ENCODE measurements at places on chromosomes 4 and X.
A peak's percentile ranks its signal among the peaks of the same experiment; 100 is the strongest.

- no peak for DNase-seq
Observed at GRCh38 chr4:161321706-161322105, 842.1 kb downstream of the FSTL5 start.

DNA sequence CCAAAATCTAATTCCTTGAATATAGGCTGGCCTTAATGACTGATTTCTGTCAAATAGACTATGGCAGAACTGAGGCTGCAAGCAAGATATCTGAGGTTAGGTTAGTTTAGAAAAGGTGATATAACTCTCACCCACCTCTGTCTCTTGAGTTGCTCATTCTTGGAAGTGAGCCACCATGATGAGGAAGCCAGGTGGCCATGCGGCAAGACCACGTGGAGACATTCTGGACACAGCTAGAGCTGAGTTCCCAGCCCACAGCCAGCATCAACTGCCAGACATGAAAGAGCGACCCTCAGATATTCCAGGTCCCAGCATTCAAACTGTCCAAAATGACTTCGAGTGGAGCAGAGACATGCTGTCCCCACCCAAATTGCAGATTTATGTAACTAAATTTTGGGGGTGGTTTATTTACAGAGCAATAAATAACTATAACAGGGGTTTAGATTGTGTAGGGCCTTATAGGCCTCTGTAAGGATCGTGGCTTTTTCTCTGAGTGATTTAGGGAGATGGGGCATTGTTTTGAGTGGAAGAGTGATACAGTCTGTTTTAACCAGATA, 33.7 kb downstream of the USP53 start:
- no peak for DNase-seq

DNA sequence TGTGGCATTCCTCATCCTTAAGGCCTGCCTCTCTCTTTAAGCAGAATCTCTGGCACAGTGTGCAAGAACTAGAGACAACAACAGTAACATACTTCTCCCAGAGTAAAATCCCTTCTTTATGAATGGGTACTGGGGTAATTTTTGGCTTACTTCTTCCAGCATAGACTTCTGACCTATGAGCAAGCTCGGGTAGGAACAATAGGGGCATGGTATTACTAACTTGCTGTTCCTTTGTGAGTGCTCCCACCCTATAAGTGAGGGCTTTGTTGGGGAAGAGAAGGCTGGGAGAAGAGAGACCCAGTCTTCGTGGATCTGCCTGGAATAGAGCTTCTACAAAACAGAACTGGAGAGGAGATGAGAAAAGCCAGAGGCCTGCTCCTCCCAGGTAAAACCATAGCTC, 30.2 kb downstream of the CLDN2 start:
- DNase-seq, result no peak

- DNase-seq, result no peak
Observed at GRCh38 chrX:134999469-134999868, 8.7 kb downstream of the SMIM10 start.

DNA sequence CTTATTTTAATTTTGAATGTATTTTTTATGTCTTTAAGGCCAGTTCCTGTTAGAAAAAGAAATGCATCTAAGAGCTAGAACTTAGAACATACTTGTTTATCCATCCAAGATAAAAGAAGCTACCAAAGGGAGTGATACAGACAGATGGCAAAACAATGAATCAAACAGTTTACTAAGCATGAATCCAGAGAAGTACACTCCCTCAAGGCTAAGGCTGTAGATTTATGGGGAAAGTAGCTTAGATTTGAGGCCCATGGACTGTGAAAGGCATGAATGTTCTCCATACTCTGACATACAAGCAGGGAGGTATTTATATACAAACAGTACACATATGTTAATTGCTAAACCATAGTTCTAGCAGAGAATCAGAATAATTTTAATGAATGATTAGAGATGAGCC, 255.3 kb upstream of the NRK start:
- no peak for DNase-seq

DNA sequence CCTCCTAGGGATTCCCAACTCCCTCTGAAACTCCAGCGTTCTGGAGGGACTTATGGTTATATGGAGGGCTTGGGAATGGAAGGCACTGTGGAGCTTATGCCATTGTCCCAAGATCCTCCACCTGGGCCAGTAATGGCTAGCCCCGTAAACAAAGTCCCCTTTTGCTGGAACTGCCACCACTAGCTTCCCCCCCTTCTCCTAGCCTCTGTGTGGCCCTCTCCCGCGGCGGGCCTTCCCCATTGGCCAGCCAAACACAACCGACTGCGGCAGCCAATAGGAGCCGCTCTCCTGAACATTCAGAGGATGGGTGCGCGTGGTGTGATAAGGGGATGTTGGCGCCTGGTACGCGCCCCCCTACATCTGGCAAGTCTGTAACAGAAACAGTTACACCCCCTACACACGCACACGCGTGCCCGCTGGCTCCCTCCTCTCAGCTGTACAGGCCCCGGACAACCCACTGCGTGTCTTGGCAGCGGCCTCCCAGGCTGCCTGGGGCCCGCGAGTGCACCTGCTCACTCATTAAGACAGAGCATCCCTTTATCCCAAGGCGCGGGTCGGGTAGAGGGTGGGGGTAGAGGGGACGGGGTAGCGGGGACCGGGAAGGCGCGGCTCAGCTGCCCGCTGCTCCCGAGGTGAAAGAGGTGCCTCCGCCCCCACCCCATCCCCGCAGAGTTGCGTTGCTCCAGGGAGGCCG, 863 bp upstream of the RAB33A start:
- peak; percentile 60 for DNase-seq

DNA sequence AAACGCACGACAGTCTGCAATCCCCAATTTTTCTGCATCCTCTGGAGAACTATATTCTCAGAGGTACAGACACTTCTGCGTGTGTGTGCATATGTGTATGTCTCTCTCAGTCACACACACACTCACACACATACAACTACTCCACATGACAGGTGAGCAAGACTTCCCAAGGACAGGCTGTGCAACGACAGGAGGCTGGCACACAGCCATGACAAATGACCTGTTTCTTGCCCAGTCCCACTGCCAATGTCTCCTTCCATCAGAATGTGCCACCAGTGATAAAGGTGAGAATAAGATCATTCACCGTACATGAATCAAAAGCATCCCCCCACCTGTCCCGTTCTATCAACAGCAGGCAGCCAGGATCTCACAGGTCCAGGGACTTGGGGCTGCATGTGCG, 52.4 kb downstream of the PPP2R2C start:
- no peak for DNase-seq

- DNase-seq, result no peak
Observed at GRCh38 chr4:133403913-133404312, 254.8 kb downstream of the PCDH10 start.

DNA sequence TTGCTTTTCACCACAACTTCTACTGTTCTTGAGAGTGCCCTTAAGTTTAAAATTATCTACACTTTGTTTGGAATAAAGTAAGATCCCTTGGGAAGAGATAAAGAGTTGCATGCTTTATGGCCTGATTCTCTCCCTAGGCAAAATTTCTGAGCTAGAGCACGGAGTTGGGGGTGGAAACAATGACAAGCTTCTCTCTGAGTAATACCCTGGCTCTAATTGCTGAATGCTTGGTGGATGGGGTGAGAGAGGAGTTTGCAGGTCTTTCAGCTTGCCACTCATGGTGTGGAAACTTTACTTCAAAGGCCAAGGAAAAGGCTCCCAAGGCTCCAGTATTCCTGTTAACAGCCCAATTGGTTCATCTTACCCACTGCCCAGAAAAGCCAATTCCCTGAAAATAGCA, 26.1 kb upstream of the PRDM8 start:
- DNase-seq, result no peak

Measured in stimulated activated CD4-positive, alpha-beta T cell treated with anti-CD3 and anti-CD28 coated beads, TNF-alpha, amount 100 ng/mL, for 24 hours (primary cell).